ENCODE measurements at places on chromosomes 13 and 19.

GRCh38 chr19:29542776-29543175 lies 17.0 kb downstream of the VSTM2B start:
- no peak for DNase-seq

DNA sequence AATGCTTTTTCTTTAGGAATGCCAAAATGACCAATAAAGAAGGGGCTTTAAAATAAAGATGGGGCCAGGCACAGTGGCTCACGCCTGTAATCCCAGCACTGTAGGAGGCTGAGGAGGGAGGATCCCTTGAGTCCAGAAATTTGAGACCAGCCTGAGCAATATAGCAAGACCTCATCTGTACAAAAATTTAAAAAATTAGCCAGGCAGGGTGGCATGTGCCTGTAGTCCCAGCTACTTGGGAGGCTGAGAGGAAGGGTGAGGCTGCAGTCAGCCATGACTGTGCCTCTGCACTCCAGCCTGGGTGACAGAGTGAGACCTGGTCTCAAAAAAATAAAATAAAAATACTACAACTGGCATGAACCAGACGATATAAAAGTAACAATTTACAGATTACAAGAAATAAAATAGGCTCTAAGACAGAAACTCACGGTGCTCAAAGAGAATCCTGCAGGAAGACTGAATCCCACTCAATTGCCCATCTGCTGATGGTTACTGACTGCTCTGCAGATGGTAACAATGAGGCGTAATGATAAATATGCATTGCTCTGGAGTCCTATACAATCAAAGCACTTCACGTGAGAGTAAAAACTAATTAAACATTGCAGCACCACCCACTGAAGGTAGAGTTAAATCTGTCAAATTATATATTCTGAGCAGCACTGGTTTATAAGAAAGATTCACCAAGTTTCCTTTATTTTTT lies 93.2 kb downstream of the LHFPL6 start:
- no peak for DNase-seq

DNA sequence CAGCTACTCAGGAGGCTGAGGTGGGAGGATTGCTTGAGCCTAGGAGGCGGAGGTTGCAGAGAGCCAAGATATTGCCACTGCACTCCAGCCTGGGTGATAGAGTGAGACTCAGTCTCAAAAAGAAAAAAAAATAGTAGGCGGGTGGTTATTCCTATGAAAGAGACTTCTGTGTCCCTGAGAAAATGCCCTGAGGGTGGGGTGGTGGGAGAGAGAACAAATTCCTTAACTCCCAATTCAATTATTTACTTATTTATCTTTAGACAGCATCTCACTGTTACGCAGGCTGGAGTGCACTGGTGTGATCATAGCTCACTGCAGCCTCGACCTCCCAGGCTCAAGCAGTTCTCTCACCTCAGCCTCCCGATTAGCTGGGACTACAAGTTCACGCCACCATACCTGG lies 10.3 kb upstream of the EEF2 start:
- no peak for DNase-seq

- no peak for DNase-seq
These were observed 12.8 kb upstream of the PEAK3 start for GRCh38 chr19:2294687-2295335.

DNA sequence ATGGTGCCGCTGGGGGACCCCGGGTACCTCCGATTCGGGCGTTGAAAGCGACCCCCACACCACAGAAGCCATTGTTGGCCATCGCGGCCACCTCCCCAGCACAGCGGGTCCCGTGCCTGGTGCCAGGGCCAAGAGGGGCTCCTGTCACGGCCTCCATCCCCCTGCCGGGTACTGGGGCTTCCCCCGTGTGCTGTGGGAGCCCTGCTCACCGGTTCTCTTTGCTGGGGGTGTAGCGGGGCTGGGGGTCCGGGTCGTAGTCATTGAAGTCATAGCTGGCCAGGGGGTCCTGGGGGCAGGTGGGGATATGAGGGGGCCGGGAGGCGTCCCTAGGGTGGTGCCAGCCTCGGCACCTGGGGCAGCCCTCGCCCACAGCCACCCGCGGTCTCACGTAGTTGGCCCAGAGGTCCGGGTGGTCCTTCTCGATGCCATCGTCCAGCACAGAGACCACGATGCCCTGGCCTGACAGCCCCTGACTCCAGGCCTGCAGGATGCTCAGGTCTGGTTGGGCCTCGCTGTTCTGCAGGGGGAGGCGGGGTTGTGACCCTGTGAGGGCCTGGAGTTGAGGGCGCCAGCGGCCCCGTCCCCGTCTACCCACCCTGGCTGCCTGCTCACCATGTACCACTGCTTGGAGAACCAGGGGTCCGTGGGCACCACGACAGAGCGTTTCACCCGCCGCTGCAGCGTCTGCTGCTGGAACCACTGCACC lies 2.4 kb downstream of the PCSK4 start:
- DNase-seq = no peak

DNA sequence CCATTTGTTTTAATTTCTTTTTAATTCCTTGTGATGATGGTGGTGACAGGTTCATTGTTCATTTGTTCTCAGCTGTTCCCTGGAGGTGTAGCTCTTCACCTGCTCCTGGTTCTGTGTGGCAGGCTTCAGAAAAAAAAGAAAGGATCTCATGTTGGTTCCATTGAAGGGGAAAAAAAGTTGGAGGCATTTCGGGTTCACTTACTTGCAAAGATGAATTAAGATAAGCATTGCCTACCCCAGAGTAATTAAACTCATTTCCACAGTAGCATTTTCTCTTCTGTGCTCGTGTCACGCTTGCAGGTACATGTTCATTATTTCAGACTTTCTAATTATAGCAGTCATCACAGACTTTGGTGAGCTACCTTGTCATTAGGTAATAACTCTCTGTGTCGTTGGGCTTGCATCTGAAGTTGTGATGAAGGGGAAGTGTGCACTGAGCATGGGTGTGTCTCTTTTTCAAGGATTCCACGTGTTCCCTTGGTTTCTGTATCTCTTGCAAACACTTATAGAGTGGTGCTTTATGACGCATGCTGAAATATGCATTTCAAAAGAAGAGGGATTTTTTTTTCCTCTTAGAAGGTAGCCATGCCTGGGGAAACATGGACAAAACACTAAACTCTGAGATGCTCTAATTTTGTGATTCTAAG lies 69.1 kb downstream of the MTUS2 start:
- DNase-seq = no peak

- no peak for DNase-seq
These were observed 4.0 kb downstream of the P2RY11 start for GRCh38 chr19:10115392-10116084.
